ENCODE measurements at places on chromosomes 2 and 18.

DNA sequence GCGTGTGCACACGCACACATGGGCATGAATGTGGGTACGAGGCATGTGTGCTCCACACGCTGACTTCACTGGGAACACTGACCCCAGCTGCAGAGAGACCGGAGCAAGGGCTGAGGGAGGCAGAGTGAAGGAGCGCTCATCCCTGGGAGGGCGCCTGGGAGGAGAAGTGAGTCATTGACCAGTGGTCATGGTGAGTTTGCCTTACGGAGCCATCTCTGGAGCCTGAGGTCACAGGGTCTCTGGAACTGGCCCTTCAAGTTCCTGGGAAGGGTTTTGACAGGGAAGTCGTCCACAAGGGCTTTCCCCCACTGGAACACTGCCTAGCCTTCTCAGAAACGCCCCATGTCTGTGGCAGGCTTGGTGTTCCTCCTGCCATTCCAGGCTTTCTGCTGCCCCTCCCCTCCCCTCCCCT, 14.3 kb upstream of the TMEM185B start:
- no peak for DNase-seq

DNA sequence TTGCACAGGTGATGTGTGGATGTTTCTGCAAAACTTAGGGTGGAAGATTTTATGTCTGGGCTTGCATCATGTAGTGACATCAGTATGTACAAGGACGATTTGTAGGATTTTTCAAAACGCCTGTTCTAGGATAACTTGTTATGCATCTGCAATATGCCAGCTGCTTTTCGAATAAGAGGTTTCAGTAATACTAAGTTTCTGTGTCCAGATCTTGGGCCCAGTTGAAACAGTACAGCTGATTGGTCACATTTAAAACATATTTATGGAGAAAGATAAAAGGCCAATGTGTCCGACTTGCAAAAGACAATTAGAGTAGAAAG, 1.2 kb downstream of the PTPN4 start:
- no peak for DNase-seq

DNA sequence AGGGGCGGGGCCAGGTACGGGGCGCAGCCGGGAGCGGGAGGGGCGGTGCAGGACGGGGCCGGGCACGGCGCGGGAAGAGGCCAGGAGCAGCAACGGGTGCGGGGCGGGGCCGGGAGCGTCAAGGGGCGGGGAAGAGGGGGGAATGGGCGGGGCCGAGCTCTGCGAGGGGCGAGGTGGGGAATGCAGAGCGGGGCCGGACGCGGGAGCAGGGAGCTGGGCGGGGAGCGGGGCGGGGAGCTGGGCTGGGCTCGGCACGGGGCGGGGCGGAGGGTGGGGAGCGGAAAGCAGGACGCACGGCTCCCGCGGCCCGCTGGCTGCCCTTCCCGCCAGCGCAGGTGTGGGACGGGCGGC, at the start of gene IMPA2:
Gene IMPA2 (plus strand): TSS at position 316 of the 351 bp plus-strand sequence. CDS start 163 bp downstream, outside the sequence.
- no peak for DNase-seq

DNA sequence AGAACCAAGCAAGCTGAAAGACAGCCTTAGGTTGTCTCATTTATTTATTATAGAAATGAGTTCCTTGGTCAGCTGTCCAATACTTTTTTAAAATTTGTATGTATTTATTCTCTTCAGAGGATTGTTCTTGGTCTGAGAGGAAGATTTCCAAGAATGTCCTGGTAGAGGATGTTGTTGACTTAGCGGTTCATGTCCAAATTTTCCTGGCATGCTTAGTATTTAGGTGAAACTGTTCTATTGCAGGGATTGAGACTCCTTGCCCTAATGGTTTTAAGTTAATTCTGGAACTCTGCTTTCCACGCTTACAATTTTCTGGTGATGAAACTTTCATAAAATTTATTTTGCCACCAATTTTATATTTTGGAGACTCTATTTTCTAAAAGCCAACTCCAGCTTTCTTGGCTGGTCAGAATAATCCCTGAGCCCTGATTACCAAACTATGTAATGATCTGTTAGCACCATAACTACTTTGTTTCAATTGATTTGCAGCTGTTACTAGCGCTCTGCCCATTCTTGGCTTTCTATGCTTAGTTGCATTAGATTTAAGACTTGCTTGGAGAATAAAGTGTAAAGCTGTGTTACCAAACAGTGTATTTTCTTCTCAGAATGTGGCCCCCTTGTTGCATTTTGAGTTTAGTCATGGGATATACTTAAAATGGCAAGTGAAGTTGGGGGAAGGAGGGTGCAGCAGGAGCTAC, 1868.8 kb upstream of the CELF4 start:
- DNase-seq, result no peak

GRCh38 chr2:31523871-31524492, 56.8 kb downstream of the SRD5A2 start:
- peak; percentile 2 for DNase-seq

DNA sequence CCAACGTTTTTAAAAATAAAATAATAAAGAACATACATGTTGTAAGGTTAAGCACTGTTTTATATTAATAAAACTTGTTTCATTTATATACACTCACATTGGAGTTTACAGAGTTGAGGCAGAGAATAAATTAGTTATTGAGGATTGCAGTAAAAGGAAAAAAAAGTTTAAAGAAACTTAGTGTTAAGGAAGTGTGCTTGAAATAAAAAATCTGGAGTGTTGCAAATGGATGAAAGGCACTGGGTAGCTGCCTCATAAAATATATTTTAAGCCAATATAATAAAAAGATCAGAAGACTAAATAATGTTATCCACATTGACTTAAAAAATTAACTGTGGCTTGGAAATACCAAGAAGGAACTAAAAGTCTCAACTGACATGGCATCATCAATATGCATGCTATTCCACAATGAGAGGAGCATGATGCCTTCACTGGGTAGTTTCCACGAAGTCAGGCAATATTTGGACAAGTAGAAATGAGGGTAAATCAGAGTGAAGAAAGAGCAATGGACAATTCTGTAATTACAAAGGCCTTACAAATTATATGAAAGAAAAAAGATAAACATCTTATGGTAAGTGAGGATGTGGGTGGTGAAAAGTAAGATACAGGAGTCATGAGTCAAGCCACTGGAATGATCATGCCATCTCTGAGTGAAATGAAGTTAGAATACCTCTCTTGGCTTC, 2.5 kb downstream of the GALNT3 start:
- DNase-seq, result no peak

DNA sequence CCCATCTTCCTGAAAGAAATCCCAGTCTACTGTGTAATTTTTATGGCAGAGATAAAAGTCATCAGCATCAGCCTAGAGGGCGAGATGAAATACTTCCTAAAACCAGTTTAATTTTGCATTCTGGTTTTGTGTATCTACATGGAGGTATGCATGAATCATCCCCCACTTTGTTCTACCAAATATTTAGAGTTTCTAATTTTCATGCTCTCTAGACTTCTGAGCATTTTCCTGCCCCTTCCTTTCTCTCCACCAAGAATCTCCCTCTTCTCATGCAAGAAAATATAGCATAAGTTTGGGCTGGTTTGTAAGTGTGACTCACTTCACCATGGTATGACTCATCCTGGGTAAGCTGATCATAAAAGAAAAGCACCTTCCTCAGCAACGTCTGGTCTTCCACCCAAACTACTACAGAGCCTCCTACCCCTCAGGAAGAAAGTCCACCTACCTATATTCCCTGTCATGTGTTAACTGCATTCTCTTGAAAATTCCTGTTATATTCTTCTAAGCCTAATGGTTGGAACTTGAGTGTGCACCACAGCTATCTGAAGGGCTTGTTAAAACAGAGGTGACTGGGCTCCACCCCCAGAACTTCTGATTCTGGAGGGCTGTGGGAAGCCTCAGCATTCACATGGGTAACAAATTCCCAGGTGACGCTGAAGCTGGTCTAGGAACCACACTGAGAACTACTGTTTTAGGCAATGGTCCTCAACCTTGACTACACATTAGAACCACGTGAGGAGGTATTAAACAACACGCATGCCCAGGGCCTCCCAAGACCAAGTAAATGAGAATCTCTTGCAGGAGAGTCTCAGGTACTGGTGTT, 37.4 kb upstream of the RAPGEF4 start:
- no peak for DNase-seq

GRCh38 chr2:215791481-215791937, 221.8 kb downstream of the MREG start:
- no peak for DNase-seq

- DNase-seq, result no peak
Measured at GRCh38 chr2:9692456-9693195, 61.8 kb upstream of the YWHAQ start.

DNA sequence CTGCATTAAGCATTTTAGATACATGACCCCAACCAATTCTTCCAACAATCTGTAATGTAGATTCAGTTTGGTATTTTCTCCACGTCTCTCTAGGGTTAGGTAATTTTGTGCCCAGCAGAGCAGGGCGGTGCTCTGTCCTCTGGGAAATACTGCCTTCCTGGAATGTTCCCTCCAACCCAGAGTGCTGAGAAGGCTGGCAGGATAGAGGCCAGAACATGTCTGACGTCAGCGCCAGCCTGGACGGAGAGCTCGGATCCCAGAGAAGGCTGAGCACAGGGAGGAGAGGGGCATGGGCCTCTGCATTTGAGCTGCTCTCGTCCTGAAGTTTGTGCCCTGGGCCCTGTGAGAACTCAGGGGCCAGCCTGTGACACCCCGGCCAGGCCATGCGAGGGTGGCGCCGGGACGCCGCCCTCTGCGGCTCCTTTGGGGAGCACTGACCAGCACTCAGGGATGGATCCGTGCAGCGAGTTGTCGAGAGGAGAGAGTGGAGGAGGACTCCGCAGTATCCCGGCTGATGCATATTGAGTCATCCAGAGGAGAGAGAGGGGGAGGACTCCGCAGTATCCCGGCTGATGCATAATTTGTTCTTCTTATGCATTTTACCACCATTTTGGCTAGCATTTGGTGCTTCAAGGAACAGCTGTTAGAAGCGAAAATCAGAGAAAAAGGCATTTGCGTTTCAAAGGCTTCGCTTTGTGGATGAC, 80.0 kb upstream of the PXDN start:
- DNase-seq, result no peak

GRCh38 chr2:205660521-205661124, 21.7 kb upstream of the NRP2 start:
- no peak for DNase-seq

DNA sequence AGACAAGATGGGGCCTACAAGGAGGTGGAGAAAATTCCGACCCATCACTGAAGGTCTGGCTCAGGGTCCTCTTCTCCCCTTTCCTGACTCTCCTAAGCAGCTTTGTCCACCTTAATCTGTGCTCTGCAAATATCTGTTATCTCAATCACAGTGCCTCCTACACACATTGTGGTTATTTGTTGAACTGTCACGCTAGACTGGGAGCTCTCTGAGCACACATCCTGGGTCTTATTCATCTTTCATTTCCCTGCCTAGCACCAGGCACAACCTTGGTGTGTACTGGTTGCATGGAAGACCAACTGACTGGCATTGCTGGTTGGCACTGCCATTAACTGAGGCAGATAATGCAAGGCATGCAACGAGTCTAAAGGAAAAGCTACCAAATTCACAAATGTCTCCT, 122.9 kb upstream of the ST6GAL2 start:
- no peak for DNase-seq

DNA sequence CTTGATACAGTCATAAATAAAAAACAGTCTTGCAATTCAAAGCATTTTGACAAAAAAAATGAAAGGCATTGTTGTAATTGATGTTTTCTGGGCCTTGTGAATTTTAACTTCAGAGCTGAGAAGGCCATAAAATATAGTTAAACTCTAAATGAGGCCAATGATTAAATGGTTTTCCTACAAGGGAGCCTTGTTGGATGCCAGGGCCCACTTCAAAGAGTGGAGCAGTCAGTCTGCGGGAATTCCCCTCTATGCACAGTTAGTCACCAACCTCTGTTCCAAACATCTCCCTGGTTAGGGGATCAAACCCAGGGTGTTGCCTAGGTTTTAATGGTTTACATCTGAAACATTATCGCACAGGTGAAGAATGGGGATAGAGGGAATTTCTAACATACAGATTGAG, 143.4 kb downstream of the NCKAP5 start:
- no peak for DNase-seq

DNA sequence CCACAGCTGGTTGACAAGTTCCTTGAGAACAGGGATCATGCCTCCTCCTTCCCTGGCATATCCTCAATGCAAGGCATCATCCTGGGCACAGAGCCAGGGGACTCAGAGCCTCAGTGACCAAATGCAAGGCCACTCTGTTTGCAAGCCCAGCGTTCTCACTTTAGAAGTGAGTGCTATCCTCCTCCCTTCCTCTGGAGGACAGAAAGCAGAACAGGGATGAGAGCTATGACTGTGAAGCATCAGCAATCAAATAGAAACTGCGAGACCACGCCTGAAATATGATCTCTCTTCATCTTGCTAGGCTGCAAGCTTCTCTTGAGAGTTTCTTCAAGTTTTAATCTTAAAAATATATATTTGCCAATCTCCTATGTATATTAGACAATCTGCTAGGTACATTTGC, 119.8 kb downstream of the LRATD1 start:
- no peak for DNase-seq

Measured in activated CD8-positive, alpha-beta memory T cell treated with anti-CD3 and anti-CD28 coated beads for 1 hour (primary cell).